ENCODE measurements at places on chromosomes 1 and 21.
A peak's percentile ranks its signal among the peaks of the same experiment; 100 is the strongest.

DNA sequence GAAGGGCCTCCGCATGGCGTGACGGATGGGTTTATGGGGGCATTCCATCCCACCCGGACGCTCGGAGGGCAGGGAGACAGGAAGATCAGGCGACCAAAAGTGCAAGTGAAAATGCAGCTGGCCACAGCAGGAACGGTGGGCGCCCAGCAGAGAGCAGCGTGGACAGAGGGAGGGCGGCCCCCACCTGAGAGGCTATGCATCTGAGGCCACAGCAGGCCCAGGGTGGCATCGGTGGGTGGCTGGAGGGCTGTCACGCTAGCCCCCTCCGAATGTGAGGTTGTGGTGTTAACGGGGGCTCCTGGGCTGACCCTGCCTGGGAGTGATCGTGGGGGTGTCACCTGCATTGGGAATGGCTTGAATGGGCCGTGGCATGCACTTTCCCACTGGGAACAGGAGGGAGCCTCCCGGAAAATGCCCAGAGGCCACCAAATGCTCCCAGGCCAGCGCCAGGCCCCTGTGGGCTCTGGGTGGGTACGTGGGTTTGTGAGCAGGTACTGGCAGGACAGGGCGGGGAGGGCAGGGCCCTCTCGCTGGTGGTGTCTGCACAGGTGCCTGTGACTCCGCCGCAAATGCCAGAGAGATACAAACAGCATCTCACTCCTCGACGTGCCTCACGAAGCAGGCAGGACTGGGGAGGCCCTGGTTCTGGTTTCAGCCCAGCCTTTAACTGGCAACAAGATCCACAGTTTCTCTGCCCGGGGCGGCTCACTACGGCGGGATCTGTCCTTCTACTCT is 172.8 kb downstream of the PRDM16 start:
- DNase-seq = no peak

- DNase-seq = no peak
These were observed 2.3 kb downstream of the PDXK start for GRCh38 chr21:43721206-43721605.

DNA sequence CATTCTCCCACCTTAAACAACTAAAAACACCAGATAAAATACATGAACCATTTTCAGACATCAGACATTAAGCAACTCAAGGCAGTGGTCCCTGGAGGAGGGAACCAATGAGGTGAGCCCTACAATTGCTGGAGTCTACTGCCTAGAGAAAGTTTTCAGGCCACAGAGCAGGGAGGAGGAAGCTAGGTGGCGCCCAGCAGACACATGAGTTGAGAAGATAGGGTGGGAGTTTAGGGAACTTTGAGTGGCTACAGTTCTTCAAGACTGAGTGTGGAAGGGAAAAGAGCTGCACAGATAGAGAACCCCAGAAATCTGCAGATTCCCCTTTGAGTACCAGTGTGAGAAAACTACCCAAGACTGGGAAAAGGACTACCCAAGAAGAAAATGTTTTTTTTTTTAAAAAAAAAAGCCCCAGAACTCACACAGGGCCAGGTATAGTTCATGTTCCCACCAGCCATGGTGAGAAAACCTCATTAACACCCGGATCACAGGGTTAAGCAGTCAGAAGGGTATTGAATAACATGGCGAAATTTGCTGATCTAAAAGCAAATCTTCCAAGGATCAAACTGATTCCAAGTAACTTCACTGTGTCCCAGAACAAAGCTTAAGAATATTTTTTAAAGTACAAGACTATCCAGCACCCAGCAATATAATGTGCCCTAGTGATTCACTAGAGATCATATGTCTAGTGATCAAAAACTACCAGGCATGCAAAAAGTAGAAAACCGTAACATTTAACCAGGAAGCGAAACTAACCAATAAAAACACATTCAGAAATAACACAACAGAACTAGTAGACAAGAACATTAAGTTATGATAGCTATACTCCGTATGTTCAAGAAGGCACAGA is 12.0 kb downstream of the ALDH9A1 start:
- DNase-seq = no peak

DNA sequence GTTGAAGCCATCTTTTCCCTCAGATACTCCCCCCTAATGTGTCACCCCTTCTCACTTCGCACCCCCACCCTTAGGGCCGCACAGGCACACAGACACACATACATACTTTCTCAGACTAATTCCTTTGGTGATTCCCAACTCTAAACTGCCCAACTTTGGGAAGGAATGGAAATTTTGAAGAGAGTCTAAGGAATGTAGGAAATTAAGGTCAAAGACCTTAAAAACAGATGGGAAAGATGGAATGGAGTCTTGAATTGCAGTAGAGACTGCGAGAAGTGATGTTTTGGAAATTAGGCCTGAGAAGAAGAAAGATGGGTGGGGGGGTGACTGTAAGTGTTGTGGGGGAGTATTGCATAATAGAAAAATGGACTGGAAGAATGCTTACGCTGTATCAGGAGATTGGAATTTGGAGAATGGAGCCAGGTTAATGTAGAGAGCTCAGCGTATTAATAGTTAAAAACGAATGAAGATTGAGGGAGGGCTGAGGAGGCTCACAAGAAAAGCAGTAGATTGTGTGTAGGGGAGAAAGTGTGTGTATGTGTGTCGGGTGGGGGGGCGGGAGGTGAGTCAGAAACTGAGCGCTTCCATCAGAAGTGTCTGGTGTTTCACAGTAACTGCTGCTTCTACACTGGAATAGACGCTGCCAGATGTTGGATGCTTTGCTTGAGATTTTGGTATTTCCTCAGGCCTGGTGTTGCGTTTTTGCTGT is 1.7 kb downstream of the PIP5K1A start:
- peak; percentile 7 for DNase-seq
